A549 treated with Hydrocortisone at 1 μM for 4 hours (cell line): ENCODE measurements at places on chromosomes 2 and 18. TPM values are rescaled to one million over a fixed set of nuclear protein-coding genes. Genes with fewer than 3 reads are reported as not detected.

Gene SRD5A2
- total RNA-seq = 0.02 to 0.06 TPM (median 0.03 TPM) in 5 replicates

Gene CCDC85A
- total RNA-seq = 0.29 to 0.33 TPM (median 0.32 TPM) in 5 replicates

Gene MAP3K20
- total RNA-seq = 23.5 to 38.7 TPM (median 28.0 TPM) in 5 replicates

Gene TGFA
- total RNA-seq = 4.4 to 6.0 TPM (median 4.6 TPM) in 5 replicates

Gene IHH
- 0.41 to 0.82 TPM (median 0.59 TPM) in 5 replicates for total RNA-seq

Gene RND3
- 41.5 to 57.3 TPM (median 47.8 TPM) in 5 replicates for total RNA-seq

Gene NOL4
- total RNA-seq = not detected in 5 replicates

Gene ERMN
- total RNA-seq = not detected in 5 replicates

Gene TBR1
- total RNA-seq = 0.03 to 0.07 TPM (median 0.04 TPM) in 4 of 5 replicates, not detected in the other

Gene COBLL1
- 3.7 to 6.6 TPM (median 4.5 TPM) in 5 replicates for total RNA-seq

Gene DPP10
- total RNA-seq = not detected in 5 replicates

Gene TOGARAM2
- 0.09 to 0.24 TPM (median 0.14 TPM) in 5 replicates for total RNA-seq

Gene RIT2
- total RNA-seq = not detected in 5 replicates

Gene REL
- total RNA-seq = 1.3 to 2.8 TPM (median 2.5 TPM) in 5 replicates

Gene PASK
- total RNA-seq = 6.3 to 8.4 TPM (median 7.7 TPM) in 5 replicates

Gene CCDC150
- 3.6 to 6.6 TPM (median 5.3 TPM) in 5 replicates for total RNA-seq

Gene GATA6
- total RNA-seq = 1.4 to 1.7 TPM (median 1.4 TPM) in 5 replicates

Gene SUCLG1
- total RNA-seq = 93.4 to 105 TPM (median 95.1 TPM) in 5 replicates
